ENCODE measurements at places on chromosomes 3 and 15. TPM values are rescaled to one million over a fixed set of nuclear protein-coding genes. Genes with fewer than 3 reads are reported as not detected.

DNA sequence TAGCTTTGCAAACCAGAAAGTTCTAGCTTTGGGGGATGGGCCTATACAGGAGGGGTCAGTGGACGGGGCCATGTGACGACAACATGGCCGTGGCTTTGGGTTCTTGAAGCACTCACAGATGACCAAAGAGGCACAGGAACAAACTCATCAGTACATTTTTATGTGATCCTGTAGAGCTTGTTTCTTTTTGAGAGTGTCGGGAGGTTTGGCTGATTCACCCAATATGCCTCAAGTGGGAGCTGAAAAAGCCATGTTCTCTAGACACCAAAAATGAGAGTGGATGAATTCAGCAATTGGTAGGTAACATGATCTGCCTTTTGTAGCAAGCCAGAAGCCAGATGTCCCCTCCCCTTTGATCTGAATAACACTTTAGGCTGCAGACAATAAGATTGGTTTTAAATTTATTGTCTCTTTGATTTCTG lies 30.1 kb downstream of the GREM1 start:
- no peak for DNase-seq

DNA sequence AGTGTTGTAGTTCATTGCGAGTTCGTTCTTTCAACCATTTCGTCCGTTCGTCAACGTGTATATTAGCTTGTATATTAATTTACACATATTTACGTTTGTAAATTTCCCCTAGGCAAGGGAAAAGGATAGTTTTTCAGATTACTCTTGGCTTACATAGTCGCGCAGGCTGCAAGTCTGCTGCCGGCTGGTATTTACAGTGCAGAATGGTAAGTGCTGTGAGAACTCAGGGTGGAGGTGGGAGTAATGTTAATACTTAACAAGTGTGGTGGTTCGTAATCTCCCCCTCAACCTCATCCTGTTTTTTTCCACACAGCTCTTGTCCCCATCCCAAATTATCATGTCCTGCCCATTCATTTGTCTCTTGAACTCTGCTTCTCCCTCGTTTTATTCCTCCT lies 766 bp downstream of the FAM98B start:
- DNase-seq, result no peak

DNA sequence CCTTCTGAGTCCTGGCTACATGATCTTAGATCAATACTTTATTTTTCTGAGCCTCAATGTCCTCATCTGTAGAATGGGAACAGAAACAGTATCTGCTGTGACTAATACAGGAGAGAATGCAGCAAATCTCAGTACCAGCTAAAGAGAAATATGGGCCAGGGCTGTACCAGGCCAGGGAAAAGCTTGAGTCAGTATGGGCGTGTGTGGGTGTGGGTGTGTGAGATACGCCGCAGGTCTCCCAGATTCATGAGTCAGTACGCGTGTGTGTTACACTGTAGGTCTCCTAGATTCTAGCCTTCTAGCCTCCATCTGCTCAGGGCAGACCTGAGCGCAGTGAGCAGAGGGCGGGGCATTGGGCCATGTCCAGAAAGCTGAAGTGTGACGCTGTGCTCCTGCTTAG lies 15.2 kb downstream of the GNAI2 start:
- no peak for DNase-seq

- no peak for DNase-seq
These were observed 494.2 kb upstream of the AGTR1 start for GRCh38 chr3:148203297-148204010.

Gene SEMA6D
- 31.5 TPM for polyA plus RNA-seq

Gene DGKG
- polyA plus RNA-seq, result 0.92 TPM

All from left renal cortex interstitium (tissue), 4 donors.